Fibroblast of skin of abdomen (primary cell): ENCODE measurements at places on chromosomes 1 and 21.
A peak's percentile ranks its signal among the peaks of the same experiment; 100 is the strongest.

GRCh38 chr21:44593598-44594405 lies 1.5 kb upstream of the KRTAP10-6 start:
- no peak for DNase-seq

- peak; percentile 32 for DNase-seq
These were observed 12.3 kb downstream of the ZMPSTE24 start for GRCh38 chr1:40270152-40270834.

DNA sequence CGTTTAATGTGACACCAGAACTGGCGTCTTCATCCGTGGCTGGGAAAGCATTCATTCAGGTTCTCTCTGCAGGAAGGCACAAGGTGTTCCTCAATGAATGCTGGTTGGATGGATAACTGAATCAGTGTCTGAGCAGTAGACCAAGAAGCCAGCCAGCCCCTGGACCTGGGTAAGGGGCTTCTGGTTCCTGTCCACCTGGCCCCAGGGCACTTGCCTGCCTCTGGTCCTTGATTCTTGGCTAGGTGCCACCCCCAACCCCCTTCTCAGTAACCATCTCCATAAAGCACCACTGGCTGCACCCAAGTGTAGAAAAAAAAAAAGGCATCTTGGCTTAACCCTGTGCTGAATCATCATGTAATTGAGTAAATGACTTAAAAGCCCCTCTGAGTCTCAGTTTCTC lies 59.1 kb downstream of the KCND3 start:
- DNase-seq = no peak

DNA sequence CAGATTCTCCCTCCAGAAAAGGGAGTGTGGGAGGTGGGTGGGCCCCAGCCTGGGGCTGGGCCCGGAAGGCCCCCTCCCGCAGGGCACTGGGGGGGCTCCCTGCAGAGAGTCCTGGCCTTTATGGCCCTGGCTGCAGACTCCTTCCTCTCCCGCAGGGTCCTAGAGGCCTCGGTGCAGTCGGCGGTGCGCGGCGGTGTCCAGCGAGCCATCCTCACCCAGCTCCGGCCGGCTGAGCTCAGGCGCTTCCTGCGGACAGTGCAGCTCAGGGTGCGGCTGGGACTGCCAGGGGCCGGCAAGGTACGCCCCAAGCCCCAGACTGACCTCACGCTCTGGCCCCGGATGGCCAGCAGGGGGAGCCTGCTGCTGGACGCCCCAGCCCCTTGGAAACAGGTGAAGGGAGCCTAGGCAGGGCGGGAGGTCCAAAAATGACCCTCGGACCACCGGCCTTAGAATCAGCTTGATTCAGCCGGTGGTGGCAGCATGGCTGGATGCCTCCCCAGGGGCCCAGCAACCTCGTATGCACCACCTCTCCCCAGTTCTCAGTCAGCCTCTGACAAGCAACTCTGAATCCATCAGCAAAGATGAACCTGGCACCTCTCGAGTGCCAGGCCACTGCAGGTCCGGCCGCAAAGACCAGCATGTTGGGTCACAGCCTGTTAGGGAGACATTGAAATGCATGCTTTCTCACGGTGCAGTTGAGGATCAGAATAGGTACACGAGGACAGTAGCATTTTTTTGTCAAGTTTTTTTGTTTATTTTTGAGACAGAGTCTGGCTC lies 20.6 kb downstream of the MTHFR start:
- no peak for DNase-seq

GRCh38 chr1:206068314-206068713 lies 15.3 kb downstream of the RHEX start:
- DNase-seq = no peak

DNA sequence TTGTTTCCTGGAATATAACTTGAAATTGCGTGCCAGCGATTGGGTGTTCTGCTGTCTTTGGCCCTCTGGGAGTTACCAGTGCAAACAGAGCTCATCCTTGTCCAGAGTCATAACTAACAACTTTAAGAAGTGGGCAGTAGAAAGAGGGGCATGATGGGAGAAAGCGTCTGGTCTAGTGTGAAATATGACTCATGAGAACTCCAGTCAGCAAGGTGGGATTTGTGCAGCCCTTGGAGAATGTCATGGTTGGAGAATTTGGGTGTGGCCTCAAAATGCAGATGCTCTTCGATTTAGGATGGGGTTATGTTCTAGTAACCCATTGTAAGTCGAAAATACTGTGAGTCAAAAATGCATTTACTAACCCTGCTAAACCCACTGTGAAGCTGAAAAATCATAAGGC lies 12.9 kb downstream of the ATP1B1 start:
- peak; percentile 55 for DNase-seq

DNA sequence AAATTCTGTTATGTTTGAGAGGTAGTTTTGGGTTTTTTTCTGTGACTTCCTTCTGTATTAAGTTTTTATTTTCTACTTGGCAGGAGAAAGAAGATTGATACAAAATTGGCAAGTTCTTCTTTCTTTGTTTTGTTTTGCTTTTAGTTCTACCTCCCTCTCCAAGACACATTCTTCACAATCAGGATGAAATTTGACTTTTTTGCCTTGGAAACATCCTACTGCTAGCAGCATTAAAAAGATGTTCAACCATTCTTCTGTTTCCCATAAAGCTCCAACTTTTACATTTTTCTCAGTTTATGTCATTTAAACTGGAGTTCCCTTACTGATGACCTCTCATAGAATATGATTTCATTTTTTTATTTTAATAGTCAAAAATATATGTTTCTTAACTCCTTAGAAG lies 234.8 kb downstream of the NCAM2 start:
- no peak for DNase-seq

DNA sequence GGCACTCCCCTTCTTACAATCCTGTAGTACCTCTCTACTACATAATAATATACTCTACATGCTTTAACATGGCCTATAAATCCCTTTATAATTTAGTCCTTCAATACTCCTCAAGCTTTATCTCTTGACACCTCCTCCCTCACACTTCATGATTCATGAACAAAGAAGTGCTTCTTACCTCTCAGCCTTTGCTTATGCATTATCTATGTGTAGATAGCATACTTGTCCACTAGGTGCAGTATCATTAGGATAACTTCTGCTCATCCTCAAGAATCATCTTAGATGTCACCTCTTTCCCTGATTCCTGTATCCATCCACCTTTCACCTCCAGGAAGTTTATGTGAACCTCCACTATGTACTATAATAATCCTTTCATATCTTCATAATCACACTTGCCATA lies 74.4 kb downstream of the COL24A1 start:
- DNase-seq = no peak

- no peak for DNase-seq
These were observed 135.0 kb downstream of the DHRS3 start for GRCh38 chr1:12482988-12483387.

- DNase-seq = no peak
These were observed 19.2 kb upstream of the EPHA2 start for GRCh38 chr1:16174886-16175598.

GRCh38 chr1:198917226-198917625 lies 278.4 kb downstream of the PTPRC start:
- peak; percentile 46 for DNase-seq

- peak; percentile 71 for DNase-seq
These were observed 3.8 kb upstream of the CA6 start for GRCh38 chr1:8941906-8942305.

- DNase-seq = peak; percentile 84
These were observed 4.9 kb downstream of the SH3BGRL3 start for GRCh38 chr1:26284597-26285347.

- DNase-seq = peak; percentile 61
These were observed 129.5 kb upstream of the PRMT6 start for GRCh38 chr1:106926803-106927582.
